GM23338 (cell line): ENCODE measurements at places on chromosomes 5 and 9. TPM values are rescaled to one million over a fixed set of nuclear protein-coding genes. Genes with fewer than 3 reads are reported as not detected.

Gene MROH2B
- not detected in 2 replicates for total RNA-seq

DNA sequence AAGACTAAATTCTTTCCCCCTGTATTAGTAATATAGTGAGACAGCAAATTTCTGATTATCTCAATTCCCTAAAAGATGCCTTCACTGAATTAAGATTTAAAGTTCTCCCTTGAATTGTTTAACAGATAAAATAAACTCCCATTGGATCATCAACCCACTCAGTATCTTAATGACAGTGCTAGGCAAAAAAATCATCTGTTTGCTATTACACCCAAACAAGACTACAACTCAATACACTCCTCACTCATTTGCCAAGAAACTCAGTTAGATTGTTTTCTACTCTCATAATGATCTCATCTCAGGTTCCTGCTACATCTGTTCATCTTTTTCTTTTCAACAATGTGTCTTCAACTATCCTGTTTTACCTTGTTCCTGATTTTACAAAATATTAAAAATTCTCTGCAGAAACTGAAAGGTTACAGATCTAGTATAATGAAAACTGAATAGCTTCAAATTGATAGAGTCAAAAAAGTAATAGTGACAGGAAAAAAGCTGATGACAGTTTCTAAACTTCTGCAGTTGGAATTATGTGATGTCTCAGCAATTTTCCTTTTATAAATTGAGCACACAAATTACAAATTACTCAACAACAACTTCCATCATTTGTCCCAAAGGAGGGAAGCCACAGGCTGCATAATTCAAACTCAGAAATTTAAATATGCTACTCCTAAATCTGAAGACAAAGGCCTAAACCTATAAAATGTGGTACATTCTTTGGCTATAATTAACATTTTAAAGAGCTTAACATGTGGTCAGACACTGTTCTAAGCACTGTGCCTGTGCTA is 39.4 kb downstream of the HOMER1 start:
- DNase-seq = no peak

- no peak for DNase-seq
These were observed 87.7 kb downstream of the ACER2 start for GRCh38 chr9:19496321-19497050.

GRCh38 chr9:124770359-124771020 is 621 bp downstream of the NR6A1 start:
- peak; percentile 76 for DNase-seq

DNA sequence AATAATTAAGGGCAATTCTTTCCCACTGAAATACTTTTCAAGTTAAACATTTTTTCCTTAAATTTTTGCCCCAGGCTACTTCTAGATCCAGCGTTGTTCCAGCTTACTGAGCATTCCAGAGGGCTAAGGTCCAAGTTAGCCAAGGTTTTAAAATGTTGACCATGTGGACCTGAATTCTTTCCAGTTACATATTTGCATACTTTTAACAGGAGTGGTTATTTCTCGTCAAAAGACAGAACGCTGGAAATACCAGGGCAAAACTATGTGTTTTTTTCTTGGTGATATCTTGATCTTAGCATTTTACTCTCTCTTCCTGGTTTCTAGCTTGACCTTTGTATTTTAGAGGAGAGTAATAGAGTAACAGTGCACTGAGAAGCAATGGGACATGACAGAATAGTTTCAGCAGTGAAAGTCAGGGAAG is 32.8 kb downstream of the TMC1 start:
- no peak for DNase-seq

Gene LCN9
- not detected in 2 replicates for total RNA-seq

- peak; percentile 64 for DNase-seq
These were observed 167.3 kb upstream of the IRX1 start for GRCh38 chr5:3428334-3428733.

Gene FCN2
- total RNA-seq = not detected in 2 replicates

DNA sequence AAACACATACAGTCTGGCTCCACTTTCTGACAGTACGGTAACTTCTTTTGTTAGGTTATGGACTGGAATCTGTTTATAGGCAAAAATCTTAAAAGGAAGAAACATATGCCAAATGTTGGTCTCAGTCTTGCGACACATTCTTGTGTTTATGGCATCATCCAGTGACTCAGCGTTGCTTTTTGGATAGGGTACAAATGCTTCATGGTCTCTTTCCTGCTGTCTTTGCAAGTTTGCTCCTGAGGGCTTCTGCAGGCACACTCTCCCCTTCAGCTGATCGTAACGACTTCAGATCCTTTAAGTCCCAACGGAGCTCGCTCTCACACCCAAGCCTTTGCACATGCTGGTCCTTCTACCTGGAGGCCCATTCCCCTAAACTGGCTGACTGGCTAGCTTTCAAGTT is 23.6 kb upstream of the TNFSF8 start:
- DNase-seq = no peak

- no peak for DNase-seq
These were observed 163.5 kb downstream of the ARL15 start for GRCh38 chr5:54146916-54147315.

DNA sequence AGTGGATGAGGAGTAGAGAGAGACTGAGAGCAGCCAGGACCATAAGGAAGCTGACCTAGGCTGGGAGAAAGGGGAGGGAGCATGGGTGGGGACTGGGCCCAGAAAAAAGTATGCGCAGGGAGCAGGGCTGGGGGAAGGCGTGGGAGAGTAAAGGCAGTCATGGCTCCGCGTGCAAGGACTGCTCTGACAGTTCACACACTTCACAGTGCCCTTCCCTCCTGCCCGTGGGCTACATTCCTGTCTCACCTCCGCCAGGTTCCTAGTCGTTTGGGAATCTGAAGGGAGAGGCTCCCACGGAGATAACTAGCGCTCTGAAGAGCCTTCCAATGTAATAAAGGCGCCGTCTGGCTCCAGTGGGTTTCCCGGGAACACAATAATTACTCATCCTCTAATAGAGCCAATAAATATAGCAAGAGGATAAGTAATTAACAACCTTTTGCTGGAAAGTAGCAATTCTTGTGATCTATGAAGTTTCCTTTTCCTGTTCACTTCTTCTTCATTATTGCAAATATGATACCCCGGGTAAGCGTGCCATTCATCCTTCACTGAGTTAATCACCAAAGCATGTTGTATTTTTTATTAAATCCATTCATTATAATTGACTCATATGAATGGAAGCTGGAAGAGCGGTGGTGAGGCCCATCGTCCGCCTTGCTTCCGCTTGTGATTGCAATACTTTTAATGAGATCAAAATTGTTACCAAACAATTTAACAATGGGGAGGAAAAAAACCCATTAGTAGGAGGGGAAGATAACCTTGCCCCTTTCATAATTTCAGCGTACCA is 39.3 kb downstream of the TTLL11 start:
- DNase-seq = no peak

Gene EXOC3
- 24.2 and 31.6 TPM in 2 replicates for total RNA-seq

- no peak for DNase-seq
These were observed 54.4 kb downstream of the FSD1L start for GRCh38 chr9:105502276-105502675.

Gene GSN
- total RNA-seq = 85.7 and 101 TPM in 2 replicates

DNA sequence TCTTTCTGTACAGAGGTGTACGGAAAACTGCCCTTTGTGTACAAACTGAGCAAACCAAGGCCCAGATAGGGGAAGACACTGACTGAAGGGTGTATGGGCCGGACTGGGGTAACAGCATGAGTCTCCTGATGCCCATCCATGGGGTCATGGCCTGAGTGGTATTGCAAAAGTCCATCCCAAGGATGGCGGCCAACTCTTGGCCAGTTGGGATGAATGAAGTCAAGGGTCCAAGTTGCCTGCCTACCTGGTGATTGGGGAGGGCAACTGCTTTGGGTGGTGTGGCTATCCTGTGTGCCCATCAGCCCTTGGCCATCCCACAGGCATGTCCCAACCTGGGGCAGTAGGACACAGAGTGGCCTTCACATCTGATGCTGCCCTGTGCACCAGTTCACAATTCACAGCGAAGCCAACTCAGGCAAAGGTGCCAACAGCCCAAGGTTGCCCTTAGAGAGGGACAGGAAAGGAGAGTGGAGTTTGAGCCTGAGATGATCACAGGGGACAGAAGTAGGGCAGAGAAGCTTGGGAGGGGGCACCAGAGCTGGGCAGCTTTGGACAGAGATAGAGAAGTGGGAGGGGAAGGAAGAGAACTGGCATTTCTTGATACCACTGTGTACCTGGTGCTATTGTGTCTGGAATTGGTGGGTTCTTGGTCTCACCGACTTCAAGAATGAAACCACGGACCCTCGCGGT is 46.6 kb downstream of the COL15A1 start:
- DNase-seq = no peak

GRCh38 chr9:77750981-77751340 is 102.8 kb upstream of the GNA14 start:
- DNase-seq = no peak

DNA sequence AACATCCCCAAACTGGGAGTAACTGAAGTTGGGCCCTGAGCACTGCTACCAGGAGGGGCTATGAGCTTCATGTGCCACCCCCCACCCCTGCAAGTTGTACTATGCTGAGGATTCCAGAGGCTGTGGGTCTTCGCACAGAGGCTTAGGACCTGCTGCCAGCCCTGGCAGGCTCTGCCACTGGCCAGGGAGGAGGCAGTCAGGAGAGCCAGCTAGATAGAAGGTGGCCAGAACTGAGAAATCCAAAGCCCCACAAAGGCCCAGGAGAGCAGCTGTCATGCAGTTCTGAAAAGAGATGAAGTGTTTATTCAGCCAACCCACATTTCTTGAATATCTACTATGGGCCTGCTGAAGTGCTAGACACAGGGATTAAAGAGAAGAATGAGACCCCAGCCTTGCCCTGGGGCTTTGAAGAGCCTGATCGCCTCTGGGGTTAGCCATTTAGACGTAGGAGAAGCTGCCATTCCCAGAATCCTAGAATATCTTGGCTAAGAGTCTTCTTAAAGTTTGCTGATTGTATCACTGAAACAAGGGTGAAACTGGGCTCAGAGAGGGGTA is 1.4 kb downstream of the ALAD start:
- no peak for DNase-seq

- DNase-seq = no peak
These were observed 18.9 kb upstream of the GHR start for GRCh38 chr5:42404366-42404765.

DNA sequence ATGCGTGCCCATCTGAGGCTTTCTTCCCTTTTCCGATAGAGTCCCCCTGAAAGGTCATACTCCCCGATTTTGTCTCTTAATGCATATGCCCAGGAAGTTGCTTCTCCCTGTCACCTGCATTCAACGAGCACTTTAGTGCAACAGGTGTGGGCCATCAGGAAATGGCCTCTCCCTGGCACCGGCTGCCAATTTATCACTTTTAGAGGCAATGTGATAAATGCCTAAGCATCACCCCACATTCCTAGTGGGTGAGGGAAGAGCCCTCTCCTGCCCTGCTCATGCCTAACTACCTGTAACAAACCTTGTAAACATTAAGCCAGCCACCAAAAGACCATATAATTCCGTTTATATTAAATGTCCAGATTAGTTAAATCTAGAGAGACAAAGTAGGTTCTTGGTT is 1.1 kb upstream of the SNAPC3 start:
- no peak for DNase-seq

DNA sequence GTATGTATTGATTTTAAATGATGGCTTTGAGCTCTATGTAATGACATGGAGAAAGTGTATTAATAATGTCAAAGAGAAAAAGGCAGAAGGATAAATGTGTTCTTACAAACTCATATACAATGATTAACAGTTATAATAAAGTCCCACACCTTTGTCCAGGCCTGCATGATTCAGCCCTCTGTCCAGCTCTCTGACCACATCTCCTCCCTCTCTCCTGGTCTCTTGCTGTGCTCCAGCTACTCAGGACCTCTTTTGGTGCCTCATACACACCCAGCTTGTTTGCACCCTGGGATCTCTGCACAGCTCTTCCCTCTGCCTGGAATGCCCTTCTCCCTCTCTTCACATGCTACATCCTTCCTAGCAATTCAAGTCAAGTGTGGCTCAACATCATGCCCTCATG is 37.5 kb upstream of the DMRT1 start:
- DNase-seq = no peak

- DNase-seq = no peak
These were observed 193.5 kb downstream of the ACTL7B start for GRCh38 chr9:108662091-108662875.

DNA sequence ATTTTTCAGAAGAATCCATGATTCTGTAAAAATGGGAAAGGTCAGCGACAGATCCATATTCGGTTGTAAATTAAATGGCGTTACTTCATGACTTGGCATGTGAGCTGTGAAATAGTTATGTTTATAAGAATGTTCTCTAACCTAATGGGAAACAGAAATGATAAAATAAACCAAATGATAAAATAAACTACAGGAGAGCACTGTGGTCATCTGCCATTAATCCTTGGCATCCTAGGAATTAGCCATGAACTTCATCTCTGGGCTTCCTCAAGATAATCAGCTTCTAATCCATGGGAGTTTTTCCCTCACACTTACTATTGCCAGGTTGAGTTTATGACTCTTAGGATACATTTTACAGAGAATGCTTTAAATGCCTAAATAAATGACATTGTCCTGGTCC is 94.6 kb upstream of the SLC30A5 start:
- DNase-seq = no peak

GRCh38 chr5:41851116-41851515 is 19.1 kb downstream of the OXCT1 start:
- no peak for DNase-seq

DNA sequence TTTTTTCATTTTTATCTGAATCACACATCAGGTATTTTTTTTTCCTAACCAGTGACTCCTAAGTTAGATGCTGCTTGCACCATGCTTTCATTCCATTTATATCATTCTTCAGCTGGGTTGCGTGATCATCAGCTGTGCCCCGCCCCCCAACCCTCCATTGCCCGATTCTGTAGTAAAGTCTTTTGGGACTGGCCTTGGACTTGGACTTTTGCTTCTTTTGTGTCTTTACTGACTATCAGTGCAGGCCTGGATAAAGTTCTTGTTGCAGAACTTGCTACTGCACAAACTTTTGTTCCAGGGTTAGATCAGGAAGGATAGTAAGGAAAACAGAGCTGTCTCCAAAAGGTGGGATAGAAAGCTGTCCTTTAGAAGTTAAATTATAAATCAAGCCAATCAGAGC is 38.5 kb downstream of the SLC22A5 start:
- no peak for DNase-seq

DNA sequence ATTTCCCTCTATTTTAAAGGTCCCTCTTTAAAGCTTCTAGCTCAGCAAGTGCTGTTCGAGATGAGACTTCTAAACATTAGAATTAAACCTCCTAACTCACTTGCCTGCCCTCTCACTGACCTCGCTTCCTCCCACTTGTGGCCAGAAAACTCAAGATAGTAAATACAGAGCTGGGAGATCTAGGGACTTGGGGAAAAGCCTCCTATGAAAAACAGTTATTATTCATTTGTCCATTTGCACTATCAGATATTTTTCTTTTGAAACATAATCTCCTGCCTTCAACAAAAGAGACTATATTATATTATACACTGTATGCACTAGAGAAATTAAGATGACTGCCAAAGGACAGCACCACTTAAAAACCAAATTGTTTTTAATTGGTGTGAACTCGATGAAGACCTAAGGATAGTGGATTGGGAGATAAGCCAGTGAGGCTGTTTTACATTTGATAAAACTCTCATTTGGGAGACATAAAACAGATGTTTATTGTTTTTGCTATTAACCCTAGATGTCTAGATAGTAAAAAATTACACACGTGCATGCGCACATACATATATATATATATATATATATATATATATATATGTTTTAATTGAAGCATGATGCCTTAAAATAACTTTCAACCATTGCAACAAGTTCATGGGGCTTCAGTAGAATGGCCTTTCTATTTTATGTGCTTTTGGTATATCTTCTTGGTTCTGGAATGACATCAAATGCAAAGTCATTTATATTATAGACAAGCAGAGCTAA is 229.4 kb downstream of the ADAMTSL1 start:
- DNase-seq = no peak

GRCh38 chr5:135930029-135930948 is 24.5 kb downstream of the LECT2 start:
- DNase-seq = peak; percentile 86

GRCh38 chr5:73652391-73652790 is 26.4 kb downstream of the ARHGEF28 start:
- DNase-seq = no peak

Gene CDH10
- not detected in 2 replicates for total RNA-seq
